Activated CD8-positive, alpha-beta memory T cell treated with anti-CD3 and anti-CD28 coated beads, Interleukin-2, amount 10 ng/mL, durations not matched to agents 7 days and 5 days (primary cell): ENCODE measurements at places on chromosomes 3 and 15. TPM values are rescaled to one million over a fixed set of nuclear protein-coding genes. Genes with fewer than 3 reads are reported as not detected.

The FEZF2 gene
- total RNA-seq, result not detected

The ADCY5 gene
- not detected for total RNA-seq

GRCh38 chr15:75924576-75924975 is 20.9 kb downstream of the FBXO22 start:
- H3K27ac ChIP-seq, result no peak overlapping the region
- no peak overlapping the region for H3K4me3 ChIP-seq
- DNase-seq, result no peak
- H3K36me3 ChIP-seq, result peaks cover 37% of the 10 kb centered on the region
- peaks cover 58% of the 10 kb centered on the region for H3K4me1 ChIP-seq

- no peaks in the 10 kb centered on the region for H3K4me1 ChIP-seq
- DNase-seq, result no peak
- no peak overlapping the region for H3K4me3 ChIP-seq
- no peaks in the 10 kb centered on the region for H3K36me3 ChIP-seq
- H3K27ac ChIP-seq, result no peak overlapping the region
- no peaks in the 10 kb centered on the region for H3K27me3 ChIP-seq
Observed at GRCh38 chr15:88568589-88568988, 22.1 kb upstream of the DET1 start.

DNA sequence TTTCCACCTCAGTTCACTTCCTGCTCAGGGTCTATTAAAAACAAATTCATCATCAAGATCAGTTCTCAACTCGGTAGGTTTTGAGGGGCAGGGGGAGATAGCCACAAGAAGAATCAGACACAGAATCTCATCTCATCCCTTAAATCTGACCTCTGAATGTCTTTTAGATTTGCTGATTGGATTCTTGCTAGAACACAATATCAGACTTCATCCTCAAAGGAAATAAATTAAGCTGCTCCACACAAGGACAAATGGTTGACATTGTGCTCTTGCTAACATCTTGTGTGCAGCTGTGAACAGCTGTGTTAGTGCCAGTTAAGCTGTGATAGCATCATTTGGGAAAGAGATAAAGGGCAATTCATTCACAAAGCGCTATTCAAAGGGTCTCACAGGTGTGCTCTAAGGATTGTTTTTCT is 184.0 kb upstream of the ADAMTS9 start:
- no peak for DNase-seq
- no peak overlapping the region for H3K4me3 ChIP-seq
- H3K27me3 ChIP-seq, result no peaks in the 10 kb centered on the region
